ENCODE measurements at places on chromosomes 3 and 15. TPM values are rescaled to one million over a fixed set of nuclear protein-coding genes. Genes with fewer than 3 reads are reported as not detected.

DNA sequence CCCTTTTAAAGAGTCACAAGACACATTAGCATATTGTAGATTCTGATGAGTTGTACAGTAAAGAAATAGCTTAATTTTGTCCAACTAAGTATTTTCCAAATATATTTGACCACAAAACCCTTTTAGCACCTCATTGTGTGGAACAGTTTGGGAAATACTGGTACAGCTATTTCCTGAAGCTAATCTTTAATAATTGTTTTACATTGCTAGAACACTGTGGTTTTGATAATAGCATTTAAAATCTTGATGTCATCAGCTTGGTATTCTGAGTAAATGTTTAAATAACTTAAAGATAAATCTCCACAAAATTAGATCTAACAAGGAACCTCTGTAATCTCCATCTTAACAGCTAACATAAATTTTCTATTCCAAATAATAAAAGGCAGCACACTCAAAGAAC lies 140.0 kb upstream of the MLF1 start:
- DNase-seq = no peak

DNA sequence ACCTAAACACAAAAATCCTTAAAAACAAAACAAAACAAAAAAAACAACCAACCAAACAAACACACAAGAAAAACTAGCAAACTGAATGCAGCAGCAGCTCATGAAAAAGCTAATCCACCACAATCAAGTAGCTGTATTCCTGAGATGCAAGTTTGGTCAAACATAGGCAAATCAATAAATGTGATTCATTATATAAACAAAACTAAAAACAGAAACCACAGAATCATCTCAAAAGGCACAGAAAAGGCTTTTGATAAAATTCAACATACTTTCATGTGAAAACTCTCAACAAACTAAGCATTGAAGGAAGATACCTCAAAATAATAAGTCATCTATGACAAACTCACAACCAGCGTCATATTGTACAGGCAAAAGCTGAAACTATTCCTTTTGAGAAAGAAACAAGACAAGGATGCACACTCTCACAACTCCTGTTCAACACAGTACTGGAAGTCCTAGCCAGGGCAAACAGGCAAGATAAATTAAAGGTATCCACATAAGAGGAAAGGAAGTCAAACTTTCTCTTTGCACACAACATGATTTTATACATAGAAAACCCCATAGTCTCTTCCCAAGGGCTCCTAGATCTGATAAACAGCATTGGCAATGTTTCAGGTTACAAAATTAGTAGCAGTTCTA lies 495.1 kb upstream of the SGO1 start:
- no peak for DNase-seq

- peak; percentile 85 for DNase-seq
These were observed 81.0 kb downstream of the CLDN11 start for GRCh38 chr3:170499562-170500156.

GRCh38 chr3:71989165-71989564 lies 204.2 kb upstream of the PROK2 start:
- DNase-seq = no peak

DNA sequence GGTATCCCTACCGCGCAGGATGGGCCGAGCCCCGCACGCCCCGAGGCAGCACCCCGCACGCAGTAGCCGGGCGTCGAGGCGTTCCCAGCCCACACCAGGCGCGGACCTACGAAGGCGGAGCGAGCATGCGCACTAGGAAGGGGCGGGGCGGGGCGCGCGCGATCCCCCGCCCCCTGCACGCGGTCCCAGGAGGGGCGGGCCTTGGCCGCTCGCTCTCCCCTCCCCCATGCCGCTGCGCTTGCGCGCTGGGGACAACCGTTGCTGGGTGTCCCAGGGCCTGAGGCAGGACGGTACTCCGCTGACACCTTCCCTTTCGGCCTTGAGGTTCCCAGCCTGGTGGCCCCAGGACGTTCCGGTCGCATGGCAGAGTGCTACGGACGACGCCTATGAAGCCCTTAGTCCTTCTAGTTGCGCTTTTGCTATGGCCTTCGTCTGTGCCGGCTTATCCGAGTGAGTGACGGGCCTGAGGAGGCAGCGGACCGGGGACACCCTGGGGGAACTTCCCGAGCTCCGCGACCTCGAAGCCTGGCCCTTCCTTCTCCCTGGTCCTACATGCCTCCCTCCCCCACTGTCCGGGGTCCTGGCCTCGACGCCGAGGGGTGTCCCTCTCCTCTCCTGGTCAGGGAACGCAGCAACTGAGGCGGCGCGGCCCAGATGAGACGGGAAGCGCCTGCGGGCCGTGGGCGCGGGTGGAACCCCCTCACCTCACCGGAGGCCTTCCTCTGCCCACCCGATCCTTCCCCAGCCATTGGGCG lies at the start of gene SPESP1:
Gene SPESP1 (plus strand): TSS at position 258 of the 755 bp plus-strand sequence. CDS start 129 bp downstream, at position 387.
- peak; percentile 59 for DNase-seq

- DNase-seq = no peak
These were observed 17.4 kb upstream of the UBE3A start for GRCh38 chr15:25456196-25456595.

DNA sequence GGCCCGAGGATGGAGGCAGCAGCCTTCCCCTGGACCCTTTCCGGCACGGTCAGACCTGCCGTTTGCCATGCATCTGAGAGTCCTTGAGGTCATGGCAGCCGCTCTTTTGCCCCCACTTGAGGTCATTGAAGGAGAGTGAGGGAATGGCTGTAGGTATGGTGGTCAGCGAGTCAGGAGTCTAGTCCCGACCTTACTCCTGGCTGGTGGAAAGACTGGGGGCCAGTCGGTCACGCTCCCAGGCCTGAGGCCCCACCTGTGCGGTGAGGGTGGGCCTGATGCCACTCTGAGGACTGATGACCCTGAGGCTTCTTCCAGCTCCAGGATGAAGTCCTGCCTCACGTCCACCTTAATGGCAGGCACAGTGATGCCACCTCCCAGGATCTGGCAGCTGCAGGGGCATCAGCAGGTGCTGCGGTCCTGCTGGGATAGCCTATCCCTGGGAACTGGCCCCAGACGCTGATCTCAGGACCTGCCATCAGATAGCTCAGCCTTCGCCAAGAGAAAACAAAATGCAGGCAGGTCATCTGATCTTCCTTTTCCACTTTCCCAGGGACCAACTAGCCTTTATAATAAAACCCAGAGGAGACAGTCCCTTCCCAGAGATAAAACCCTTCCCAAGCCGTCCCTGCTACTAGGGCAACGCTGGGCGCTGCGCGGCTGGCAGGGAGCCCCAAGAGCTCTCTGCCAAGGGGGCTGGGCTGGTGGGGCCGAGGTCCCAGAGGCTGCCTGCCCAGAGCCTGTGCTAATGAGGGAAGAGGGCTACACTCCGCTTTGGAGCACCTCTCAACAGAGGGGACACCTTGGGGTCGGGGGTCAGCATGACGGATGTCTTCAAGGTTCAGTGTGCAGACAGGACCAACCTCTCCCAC lies 42.2 kb downstream of the TM2D3 start:
- no peak for DNase-seq

DNA sequence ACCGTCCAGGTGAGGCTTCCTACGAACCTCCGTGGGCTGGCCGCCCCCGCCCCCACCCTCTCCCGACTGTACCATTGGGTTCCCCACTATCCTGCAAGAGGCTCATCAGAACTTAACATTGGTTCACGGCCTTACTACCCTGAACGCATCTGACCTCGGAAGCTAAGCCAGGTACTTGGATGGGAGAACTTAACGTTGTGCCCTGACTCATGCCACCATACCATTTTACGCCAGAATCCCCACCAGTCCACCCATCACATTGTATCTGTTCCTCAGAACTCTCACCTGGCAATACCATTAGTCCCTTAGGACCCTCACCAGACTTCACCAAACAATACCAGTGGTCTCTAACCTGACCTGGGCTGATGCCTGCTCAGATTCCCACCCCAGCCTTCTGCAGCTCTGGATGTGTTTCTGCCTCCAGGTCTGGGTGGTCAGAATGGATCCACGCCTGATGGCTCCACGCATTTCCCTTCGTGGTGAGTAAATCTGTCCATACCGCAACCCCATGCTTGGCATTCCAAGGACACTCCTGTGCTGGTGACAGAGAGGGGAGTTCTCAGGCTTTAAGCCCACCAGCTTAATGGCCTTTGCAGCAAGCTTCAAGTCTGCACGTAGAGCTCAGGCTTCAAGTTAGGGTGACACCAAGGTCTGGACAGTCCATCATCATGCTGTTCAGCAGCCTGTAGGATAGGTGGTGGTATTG lies 562 bp downstream of the TCTA start:
- no peak for DNase-seq

DNA sequence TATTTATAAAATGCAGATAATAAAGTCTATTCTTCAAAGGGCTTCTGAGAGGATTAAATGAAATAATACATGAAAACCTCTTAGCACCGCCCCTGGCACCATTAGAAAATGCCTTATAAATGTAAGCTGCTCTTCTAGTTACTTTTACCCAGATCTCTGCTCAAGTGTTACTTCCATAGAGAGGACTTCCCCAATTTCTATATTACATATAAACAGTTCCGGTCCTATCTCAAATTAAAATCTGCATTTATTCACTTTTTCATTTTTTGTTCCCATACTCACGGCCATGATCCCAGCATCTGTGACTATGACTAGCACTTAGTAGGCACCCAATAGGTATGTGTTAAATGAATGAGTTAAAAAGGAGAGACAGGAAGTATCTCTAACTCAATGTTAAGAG lies 890.9 kb upstream of the CFAP20DC start:
- DNase-seq = no peak

- DNase-seq = no peak
These were observed 169.8 kb upstream of the MYRIP start for GRCh38 chr3:39639344-39640236.

DNA sequence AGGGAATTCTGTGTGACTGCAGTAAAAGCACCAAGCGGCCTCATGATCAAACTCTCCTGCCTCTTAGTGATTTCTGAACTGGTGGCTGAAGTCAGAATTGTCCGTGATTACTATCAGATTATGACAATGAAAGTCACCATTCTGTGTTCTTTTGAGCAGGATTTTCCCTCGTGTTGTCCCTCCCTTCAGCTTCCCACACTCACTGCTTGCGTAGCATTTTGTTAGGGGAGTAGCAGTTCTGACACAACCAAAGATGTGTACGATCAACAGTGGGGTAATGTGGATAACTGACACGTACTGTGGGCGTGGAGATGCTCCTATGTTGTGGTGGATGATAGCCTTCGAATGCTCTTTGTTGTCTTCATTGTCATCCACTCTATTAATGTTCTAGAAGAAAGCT lies 67.8 kb upstream of the ICE2 start:
- no peak for DNase-seq

DNA sequence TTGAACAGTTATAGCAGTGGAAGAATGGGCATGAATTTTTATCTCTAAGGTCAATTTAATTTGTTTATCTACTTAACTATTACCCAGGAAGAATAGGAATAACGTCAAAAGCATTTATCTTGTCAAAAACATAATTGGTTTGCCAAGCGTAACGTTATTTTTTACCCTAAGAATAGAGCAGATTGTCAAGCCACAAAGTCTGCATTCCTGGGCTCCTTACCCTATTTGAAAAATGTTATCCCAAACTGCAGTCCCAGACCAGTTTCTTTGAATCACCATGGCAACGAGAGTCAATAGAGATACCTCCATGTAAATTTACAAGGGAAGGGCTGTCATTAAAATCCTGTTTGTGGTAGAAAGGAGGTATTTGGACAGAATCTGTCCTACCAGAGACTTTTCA lies 61.1 kb downstream of the CPNE4 start:
- no peak for DNase-seq

DNA sequence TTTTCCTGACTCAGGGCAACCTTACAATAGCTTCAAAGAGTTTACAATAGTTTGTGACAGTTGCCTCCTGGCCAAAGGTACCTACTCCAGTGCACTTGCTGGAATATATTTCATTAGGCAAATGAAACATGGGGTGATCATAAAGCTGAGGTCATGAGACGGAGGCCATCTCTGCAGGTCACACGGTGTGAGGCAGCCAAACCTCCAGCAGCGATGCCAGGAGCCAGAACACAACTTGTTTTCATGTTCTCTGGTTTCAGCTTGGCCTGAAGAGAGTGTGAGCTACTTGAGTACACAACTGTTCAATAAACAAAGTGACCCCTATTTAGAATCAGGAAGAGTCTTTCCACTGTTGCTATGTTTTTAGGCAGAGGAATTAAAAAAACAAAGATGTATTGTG lies 42.7 kb upstream of the PYGO1 start:
- DNase-seq = no peak

Gene RTF1
- total RNA-seq = 33.6 TPM

Gene MYLK
- 118 TPM for total RNA-seq

Gene ATP13A5
- total RNA-seq = not detected

Gene FSD2
- total RNA-seq = not detected

Gene SLC15A2
- 0.61 TPM for total RNA-seq

Gene FRMD5
- total RNA-seq = 0.25 TPM

Gene NR2F2
- total RNA-seq = 68.6 TPM

Gene HAPLN3
- 3.9 TPM for total RNA-seq

All from ovary (tissue), 10 donors.